ENCODE measurements at places on chromosomes 2 and 18.

DNA sequence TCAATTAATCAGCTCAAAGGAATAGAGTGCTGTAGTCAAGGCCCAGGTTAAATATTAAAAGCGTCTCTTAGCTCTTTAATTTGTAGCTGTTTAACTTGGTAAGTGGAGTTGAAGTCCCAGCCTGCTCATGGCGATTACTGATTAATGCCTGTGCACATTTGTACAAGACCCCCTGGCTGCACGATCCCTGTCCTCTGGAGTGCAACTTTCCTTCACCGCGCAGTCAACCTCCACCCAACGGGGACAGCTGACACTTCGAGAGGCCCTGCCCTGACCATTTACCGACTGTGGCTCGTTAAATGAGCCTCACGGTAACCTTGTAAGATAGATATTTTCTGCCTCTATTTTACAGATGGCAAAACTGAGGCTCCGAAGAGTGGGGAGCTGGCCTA is 5.5 kb upstream of the CYS1 start:
- no peak for DNase-seq

- DNase-seq, result no peak
Observed at GRCh38 chr2:216596980-216597509, 36.2 kb upstream of the IGFBP2 start.

- no peak for DNase-seq
Observed at GRCh38 chr2:160984426-160985077, 175.7 kb upstream of the TANK start.

DNA sequence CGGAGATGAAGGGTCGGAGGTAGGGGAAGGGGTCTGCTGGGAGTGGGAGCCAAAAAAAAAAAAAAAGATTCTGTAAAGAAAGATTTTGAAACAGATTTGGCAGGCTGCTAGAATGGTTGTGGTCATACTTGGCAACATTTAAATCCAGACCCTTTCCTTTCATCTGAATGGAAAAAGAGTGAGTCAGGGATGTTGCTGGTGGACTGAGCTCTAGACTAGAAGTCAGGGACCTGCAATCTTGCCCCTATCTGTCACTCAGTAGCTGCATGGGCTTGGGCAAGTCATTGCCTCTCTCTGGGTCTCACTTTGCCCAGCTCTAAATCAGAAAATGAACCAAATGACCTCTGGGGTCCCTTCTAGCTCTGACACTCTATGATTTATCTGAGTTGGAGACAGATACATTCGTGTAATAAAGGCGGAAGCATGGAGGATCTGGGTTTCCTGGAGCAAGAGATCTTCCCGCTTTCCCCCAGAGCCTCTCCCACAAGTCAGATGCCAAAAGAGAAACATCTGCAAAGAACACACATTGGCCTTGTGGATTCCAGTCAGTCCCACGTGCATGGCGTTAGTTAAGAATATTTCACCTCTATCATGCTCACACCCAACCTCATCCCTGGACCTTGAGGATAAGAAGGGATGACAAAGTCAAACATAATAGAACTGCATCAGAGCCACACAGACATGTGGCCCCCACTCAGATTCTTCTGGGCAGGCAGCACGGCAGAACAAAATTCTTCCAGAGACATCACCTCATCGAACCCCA is 58.5 kb downstream of the ADD2 start:
- no peak for DNase-seq

GRCh38 chr2:22037274-22037673 is 913.5 kb downstream of the TDRD15 start:
- DNase-seq, result no peak

GRCh38 chr2:61759718-61760117 is 94.1 kb downstream of the FAM161A start:
- no peak for DNase-seq

DNA sequence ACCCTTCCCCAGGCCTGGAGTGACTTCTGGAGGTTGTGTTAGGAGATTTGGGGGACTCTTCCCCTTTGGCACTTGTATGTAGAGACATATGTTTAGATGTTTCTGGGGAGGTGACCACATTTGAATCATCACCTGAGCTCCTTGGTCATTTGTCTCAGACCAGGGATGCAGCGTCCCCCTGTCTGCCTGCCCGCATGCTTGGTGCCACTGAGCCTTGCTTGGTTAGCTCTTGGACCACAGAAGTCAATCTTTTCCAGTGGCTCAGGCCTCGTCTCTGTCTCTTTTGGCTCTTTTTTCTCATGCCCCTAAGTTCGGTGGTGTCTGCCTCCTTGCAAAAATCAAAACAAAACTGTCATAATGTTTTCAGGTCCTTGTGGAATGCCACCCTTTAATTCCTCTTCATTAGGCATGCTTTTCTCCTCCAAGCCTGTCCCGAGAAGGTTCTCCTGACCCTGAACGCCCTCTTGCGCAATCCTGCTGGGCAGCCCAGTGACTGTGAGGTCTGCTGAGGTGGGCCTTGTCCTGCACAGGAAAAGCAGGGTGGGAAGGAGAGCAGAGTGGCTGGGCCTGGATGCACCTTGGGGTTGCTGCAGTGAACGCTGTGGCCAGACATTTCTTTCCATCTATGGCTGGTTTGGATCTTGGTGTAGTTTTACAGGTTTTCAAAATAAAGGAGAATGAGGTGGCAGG is 24.9 kb downstream of the GLI2 start:
- DNase-seq, result no peak

DNA sequence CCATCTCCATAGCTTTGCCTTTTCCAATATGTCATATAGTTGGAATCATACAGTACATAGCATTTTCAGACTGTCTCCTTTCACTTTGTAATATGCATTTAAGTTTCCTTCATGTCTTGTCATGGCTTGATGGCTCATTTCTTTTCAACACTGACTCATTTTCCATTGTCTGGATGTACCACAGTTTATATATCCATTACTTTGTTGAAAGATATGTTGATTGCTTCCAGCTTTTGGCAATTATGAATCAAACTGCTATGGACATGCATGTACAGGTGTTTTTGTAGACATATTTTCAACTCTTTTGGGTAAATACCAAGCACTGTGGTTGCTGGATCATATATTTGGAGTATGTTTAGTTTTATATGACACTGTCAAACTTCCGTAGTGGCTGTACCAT is 26.3 kb downstream of the ACSL3 start:
- no peak for DNase-seq

DNA sequence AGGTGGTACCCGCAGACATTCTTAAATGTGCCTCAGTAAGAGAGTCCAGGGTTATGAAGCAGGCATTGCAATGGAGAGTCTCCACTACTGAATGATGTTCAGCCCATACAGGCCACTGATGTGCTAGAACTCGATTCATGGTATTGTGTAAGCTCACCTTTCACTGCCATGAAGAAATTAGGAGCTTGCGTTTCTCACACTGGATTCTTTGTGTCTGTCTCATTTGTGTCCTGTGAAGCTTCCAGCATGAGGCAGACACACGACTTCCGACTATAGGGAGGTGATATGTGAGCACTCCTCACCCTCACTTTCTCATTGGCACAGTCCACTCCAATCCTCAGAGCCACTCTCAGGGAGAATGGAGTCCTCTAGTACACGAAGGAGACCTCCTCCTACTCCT is 677.4 kb upstream of the RAB6C start:
- DNase-seq, result no peak

DNA sequence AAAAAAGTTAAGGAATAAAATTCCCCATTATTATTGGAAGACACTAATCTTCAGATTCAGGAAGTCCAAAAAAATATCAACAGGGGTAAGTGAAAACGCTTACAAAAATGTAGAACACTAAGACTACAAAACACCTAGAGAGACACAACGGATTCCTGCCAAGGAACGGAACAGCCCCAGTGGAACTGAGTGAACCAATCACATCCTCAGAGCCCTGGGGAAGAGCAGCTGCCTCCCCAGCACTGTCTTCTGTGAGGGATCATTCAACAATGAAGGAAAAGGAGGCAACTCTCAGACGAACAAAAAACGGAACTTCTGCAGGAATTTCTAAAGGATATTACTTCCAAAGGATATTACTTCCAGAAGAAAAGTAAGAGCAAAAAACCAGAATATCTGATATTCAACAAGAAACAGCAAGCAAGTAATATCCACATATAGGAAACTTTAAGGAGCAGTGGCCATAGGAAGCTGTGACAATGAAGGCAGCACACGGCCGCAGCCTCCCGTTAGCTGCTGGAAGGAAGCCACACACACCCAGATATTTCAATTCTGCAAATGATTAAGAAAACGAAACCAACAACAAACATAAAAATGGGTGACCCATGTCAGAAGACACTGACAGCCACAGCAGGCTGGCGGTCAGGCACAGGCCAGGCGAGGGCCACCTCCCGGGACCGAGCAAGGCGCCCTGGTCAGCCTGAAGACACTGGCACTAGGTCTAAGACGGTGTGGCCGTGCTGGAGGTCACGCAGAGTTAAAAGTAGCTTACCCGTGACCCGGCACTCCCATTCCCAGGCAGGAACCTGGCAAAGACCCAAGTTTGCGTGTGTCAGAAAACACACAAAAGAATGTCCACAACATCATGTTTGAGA is 81.8 kb downstream of the HDAC4 start:
- DNase-seq, result no peak

- no peak for DNase-seq
Observed at GRCh38 chr2:149061133-149061745, 22.7 kb downstream of the LYPD6B start.

DNA sequence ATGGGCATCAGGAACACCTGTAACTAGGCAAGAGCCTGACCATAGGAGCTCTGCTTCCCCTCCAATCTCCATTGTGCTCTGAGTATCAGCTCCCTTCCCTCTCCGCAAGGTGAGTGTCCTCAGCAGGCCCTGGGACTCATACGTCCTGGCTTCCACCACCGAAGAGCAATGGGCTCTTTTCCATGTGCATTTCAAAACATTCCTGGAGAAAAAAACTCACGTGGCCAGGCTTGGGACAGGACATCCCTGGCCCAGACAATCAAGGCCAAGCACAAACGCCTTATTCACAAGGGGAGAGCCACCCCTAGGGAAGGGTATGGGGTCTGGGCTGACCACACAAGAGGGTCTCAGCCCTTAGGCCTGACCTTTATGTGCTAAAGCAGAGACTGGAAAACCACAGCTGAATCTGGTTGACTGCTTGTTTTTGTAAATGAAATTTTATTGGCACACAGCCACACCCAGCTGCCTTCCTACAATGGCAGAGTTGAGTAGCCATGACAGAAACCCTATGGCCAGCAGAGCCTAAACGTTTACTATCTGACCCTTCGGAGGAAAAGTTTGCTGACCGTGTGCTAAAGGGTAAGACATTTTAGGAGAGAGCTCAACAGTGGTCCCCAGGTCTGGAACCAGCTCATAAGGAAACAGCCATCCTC is 175.7 kb upstream of the ARL4C start:
- no peak for DNase-seq

GRCh38 chr2:11227595-11227994 is 72.3 kb downstream of the SLC66A3 start:
- DNase-seq, result no peak

- DNase-seq, result no peak
Observed at GRCh38 chr18:76491473-76491775, 3.6 kb downstream of the ZNF516 start.

DNA sequence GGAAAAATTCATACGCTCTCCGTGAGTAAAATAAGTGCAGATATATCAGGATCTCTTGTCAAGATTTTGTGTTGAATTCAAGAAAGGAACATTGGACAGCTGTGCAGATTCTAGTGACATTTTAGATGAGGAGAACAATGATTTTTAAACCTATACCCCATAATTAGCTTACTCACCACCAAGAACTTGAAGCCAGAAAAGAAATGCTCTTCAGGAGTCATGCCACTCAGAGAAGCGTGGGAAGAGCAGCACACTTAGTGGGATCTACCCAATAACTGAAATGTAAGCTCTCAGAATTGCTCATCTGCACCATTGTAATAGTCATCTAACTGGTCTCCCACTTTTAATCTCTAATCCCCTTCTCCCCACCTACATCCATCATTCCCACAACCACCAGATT is 9.2 kb upstream of the ERMN start:
- DNase-seq, result no peak
